Peyer's patch (tissue), 4 donors: ENCODE measurements at places on chromosomes 13 and 19. TPM values are rescaled to one million over a fixed set of nuclear protein-coding genes. Genes with fewer than 3 reads are reported as not detected.

- DNase-seq: no peak
Observed at GRCh38 chr13:67520886-67521285, 290.8 kb upstream of the PCDH9 start.

DNA sequence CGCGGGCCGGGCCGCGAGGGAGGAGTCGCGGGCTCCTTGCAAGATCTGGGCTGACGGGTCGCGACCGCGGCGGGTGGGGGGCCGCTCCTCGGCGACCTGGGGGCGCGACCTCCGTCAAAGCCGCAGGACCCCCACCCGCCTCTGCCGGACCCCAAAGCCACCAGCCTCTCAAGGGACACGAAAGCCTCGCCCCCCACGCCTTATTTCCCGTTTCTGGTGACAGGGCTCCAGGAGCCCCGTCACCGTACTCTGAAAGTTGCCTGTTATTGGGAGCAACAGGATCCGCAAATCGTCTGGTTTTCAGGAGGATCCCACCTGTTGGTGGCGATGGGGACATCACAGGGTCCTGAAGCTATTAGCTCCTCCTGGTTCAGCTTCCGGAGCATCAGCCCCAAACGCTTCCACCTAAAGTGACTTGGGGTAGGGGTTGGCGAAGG lies 530 bp downstream of the MAU2 start:
- DNase-seq: no peak

- DNase-seq: no peak
Observed at GRCh38 chr13:80586356-80586755, 245.4 kb upstream of the SPRY2 start.

- no peak for DNase-seq
Observed at GRCh38 chr13:105338006-105338405, 1197.5 kb downstream of the EFNB2 start.

Gene FUT2
- total RNA-seq: 11.6 TPM

Gene SELENOV
- total RNA-seq: not detected
